ENCODE measurements at places on chromosomes 13 and 19. TPM values are rescaled to one million over a fixed set of nuclear protein-coding genes. Genes with fewer than 3 reads are reported as not detected.

- no peak for DNase-seq
Observed at GRCh38 chr19:35063940-35064818, 22.7 kb downstream of the HPN start.

The JOSD2 gene
- polyA plus RNA-seq: 9.3 TPM

DNA sequence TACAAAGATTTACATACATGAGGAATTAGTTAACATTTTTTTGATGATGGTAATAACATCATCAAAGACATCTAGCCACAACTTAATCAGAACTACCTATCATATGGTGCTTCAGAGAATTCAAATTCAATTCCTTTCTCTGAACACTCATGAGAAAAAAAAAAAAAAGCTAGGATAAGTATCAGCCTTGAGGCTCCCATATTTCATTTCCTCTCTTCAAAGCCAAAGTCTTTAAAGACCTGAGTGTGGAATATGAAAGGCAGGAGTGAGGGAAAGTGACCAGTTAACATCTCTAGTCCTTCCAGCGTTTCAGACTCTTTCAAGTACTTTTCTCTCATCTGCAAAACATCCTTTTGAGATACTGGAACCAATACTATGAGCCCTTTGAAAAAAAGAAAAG lies 137.5 kb downstream of the DCLK1 start:
- no peak for DNase-seq

- DNase-seq: no peak
Observed at GRCh38 chr19:48418317-48419064, 25.0 kb downstream of the GRIN2D start.

The ATP4B gene
- 0.20 TPM for polyA plus RNA-seq

- no peak for DNase-seq
Observed at GRCh38 chr19:925087-925525, 729 bp upstream of the ARID3A start.

The ZIM2 gene
- polyA plus RNA-seq: 1.9 TPM

The TARM1 gene
- not detected for polyA plus RNA-seq

DNA sequence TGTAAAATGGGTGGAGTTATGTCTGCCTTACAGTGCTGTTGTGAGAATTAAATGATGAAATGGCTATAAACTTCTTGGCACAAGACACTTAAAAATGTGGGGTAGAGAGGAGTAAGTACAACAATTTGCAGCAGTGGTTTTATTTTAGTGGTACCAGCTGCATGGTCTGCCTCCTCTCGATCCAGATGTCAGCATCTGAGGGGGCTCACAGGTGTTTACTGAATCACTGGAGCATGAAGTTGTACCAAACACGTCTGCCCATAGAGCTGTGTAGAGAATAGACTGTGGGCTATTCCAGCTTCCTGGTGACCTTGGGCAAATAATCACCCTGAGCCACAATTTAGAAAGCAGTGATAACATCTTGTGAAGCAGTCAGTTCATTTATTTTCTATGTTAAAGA lies 11.1 kb downstream of the SLC10A2 start:
- no peak for DNase-seq

GRCh38 chr13:113895436-113895835 lies 31.6 kb upstream of the GAS6 start:
- no peak for DNase-seq

DNA sequence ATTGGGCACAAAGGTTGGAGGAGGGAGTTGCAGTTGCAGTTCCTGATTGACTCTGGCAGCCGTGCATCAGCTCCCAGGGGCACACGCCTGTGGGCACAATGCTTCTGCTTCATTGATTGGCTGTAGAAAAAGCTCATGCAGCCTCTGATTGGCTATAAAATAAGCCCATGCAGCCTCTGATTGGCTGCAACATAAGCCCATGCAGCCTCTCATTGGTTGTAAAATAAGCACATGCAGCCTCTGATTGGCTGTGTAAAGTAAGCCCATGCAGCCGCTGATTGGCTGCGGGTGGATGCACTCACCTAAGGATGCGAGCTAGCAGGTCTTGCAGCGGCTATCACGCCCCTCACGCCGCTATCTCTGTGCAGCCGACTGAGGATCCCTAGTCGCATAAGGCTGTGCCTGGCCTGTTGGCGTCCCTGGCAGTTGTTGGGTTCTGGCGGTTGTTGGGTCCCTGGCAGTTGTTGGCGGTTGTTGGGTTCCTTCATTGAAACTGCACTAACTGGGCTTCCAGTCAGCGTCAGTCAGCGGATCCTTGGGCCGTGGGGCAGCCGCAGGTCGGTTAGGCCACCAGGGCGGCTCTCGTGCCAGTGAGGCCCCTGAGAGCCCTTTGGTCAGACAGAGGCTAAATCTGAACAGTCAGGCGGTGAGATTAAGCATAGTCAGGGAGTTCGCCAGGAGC lies at the start of gene SIGLECL1:
TSS of gene SIGLECL1 (plus strand) at position 295 of the 682 bp plus-strand sequence. CDS start 12,993 bp downstream, outside the sequence.
- no peak for DNase-seq

The ZNF576 gene
- 11.0 TPM for polyA plus RNA-seq
